ENCODE measurements at places on chromosomes 1 and 21.

DNA sequence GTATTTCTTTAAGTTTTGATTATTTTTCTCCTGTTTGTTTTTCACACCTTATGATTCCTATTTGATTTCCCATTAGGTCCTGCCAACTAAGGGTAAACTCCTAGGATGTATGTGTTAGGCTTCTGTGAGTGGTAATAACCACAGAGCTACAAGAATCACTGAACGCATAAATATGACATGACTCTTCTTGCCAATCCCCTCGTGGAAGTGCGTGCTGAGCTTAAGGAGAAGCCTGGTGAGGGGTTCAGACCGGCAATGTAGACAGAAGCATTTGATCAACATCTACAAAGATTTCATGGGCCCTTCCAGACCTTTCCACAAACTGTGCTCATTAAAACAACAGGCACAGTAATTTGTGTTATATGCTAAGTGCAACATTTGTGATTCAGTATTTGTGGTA is 273.8 kb upstream of the SNX7 start:
- DNase-seq: peak; percentile 18

GRCh38 chr1:118991448-118991847 is 3.3 kb upstream of the TBX15 start:
- no peak for DNase-seq

DNA sequence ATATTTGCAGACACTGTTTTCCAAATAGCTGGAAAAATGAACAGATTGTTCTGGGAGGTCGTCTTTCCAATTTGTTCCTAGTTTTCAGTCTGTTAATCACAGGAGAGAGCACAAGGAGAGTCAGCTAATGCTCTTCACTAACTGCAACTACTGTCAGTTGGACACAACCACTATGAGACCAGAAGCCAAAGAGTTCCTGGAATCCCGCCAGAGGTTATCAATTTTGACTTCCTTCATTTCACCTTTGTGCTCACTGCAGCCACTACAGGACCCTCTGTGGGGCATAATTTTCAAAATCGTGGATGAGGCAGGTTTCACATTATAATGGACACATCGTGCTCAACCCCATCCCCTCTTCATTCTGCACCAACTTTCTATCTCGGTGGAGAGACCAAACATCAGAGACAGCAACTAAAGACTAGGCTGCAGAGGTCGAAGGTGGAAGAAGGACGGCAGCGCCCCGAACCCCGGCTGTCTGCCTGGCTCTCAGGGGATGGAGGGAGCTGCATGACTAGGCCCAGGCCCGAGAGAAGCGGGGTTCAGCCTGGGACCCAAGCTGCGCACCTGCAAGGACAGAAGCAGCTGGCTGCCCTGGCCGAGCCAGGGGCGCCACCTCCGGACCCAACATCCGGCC is 602 bp downstream of the KIAA0319L start:
- DNase-seq: no peak

DNA sequence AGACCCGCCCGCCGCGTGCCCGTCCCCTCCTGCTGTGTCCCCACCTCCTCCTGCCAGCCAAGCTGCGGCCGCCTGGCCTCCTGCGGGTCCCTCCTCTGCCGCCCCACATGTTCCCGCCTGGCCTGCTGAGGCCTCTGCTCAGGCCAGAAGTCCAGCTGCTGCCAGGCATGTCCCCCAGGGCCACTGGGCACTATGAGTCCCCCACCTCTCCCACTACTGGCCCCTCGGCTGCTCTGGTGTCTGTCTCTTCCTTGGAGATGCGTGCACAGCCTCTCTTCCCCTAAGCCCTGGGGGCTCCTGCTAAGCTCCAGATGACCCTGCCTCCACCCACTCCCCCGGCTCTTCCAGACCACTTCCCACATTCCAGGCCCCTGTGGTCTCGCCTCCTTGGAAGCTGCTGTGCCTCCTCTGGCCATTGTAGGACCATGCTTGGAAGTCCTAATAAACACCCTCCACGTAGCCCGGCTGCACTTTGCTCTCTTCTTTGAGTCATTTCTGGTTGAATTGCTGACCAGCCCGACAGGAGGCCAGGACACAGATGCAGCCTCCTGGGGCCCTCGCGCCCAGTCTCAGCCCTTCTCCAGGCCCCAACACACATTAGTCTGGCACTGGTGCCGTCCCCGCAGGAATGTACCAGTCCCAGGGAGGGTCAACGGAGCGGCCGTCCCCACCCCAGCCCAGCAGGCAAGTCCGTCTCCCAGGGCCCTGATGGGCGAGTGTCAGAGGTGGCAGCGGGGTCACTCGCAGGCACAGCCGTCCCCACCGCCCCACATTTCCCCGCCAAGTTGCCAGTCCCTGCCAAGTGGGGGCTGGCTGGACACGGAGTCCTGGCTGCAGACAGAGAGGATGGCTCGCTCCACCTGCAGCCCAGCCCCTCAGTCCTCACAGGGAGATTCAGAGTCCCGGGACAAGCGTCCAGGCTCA is 1.1 kb downstream of the KRTAP10-12 start:
- DNase-seq: no peak

GRCh38 chr1:238409932-238410331 is 519.2 kb upstream of the ZP4 start:
- peak; percentile 75 for DNase-seq

GRCh38 chr1:218475275-218475674 is 130.1 kb downstream of the TGFB2 start:
- DNase-seq: no peak

- no peak for DNase-seq
Measured at GRCh38 chr1:108574008-108574407, 14.1 kb downstream of the EEIG2 start.

- DNase-seq: no peak
Measured at GRCh38 chr1:173414539-173415226, 62.5 kb upstream of the PRDX6 start.

DNA sequence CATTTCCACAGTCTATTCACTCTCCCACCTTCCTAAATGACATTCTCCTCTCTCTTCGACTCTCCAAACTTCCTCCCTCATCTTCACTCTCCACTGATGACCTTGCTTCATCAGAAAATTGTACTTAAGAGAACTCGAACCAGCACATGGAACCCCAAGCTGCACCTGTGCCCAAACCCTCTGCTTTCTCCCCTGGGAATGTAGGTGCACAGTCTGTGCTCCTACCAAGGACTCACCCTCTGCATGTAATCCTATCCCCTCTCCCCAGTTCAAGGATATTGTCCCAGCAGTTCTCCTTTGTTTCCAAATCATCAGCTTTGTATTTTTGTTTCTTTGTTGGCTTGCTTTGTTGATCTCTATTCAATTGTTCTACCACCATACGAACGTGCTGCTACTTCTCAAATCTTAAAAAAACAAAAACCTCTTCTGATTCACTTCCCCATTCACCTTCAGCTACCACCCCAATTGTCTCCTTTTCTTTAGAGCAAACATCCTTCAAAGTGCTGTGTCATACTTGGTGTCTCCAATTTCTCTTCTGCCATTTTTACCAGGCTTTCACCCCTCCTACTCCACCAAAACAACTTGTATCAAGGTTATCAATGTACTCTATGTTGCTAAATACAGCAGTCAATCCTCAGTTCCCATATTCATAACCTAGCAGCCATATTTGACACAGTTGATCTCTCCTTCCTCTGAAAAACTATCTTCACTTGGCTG is 26.8 kb downstream of the RAB3B start:
- no peak for DNase-seq

- peak; percentile 61 for DNase-seq
Measured at GRCh38 chr1:210263963-210264362, 31.4 kb downstream of the SERTAD4 start.
